Activated CD4-positive, alpha-beta T cell treated with anti-CD3 and anti-CD28 coated beads, Interleukin-2, amount 10 ng/mL, durations not matched to agents 24 days and 14 days (primary cell): ENCODE measurements at places on chromosomes 11 and 22.
A peak's percentile ranks its signal among the peaks of the same experiment; 100 is the strongest.

- DNase-seq = no peak
Measured at GRCh38 chr11:74989260-74989638, 516 bp downstream of the NEU3 start.

- no peak for DNase-seq
Measured at GRCh38 chr22:42805016-42805997, 51.8 kb downstream of the ARFGAP3 start.

DNA sequence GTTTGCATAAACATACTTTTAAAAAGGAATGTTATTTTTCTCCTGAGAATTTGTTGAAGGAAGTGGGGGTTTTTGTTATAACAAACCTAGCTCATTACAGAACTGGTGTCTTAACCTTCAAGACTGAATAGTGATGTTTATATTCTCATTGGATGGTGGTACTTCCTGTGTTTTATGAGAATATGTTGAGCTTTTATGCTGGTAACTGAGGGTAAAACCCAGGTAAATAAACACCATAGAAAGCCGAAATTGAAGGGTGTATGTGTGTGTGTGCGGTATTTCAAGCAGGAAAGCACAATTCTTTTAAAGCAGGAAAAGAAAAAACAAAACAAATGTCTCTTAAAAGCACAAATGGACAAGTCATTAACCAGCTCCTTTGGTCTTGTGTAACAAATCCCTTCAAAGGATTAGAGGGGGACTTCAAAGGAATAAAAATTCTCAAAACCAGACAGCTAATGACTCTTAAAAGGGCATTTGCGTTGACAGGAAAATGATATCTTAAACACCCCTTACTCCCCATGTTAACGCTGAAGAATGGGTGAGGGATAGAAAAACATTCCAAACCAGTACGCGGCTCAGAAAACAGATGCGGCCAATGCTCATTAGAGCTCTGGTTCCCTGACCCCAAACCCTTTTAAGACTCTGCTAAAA is 23.8 kb downstream of the LMO2 start:
- no peak for DNase-seq

DNA sequence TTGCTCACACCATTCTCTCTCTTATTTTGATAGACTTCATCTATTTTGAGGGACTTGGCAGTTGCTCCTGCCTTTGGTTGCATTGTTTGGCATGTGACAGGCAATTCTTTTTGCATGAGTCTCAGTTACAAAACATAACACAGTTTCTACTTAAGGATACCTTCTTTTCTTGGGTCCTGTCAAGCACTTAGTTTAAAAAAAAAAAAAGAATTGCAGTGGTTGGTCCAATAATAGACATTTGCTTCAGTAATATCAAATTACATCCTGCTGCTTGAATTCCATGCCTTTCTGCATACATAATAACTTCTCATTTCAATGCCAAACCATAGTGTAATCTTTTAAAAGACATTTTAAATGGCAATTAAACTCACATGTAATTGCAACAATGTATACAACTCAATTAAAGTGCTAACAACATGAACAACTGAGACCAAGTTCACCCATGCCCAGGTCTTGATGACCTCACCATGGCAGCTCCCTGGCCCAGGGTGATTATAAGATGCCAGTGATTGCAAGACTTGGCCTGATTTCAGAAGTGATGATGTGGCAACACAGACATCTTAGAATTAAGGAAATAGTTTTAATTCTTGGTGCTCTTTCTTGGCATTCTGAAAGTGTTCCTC is 32.2 kb upstream of the PLET1 start:
- no peak for DNase-seq

DNA sequence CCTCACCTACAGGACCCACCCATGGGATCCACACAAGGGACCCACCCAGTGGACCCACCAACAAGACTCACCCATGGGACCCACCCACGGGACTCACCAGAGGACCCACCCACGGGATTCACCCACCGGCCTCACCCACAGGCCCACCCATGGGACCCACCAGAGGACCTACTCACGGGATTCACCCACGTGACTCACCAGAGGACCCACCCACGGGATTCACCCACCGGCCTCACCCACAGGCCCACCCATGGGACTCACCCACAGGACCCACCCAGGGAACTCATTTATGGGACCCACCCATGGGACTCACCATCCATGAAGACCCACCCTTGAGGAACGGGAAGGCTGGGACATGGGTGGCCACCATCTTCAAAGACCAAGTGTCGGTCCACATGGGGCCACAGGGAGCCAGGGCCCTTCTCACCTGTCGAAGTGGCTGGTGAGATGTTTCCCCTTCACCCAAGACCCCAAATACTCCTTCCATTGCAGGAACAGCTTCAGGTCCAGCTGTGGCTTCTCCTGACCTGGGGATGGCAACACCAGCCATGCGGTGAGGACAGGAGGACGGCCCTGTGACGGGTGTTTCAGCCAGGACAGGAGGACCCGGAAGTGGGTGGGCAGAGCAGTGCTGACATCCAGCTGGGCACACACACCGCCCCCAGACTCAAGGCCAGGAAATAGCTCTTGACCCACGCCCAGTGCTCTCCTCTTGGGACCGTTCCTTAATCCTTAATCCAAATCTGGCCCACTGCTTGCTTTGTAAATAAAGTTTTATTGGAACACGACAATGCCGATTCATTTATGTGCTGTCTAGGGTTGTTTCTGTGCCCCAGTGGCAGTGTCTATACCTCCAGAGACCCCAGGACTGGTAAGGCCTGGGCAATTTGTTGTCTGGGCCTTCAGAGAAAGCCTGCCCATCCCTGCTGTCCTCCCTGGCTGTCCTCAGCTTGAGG is 1005.1 kb downstream of the BRD1 start:
- DNase-seq = no peak

- peak; percentile 77 for DNase-seq
Measured at GRCh38 chr22:37633089-37633624, 6.3 kb upstream of the SH3BP1 start.

DNA sequence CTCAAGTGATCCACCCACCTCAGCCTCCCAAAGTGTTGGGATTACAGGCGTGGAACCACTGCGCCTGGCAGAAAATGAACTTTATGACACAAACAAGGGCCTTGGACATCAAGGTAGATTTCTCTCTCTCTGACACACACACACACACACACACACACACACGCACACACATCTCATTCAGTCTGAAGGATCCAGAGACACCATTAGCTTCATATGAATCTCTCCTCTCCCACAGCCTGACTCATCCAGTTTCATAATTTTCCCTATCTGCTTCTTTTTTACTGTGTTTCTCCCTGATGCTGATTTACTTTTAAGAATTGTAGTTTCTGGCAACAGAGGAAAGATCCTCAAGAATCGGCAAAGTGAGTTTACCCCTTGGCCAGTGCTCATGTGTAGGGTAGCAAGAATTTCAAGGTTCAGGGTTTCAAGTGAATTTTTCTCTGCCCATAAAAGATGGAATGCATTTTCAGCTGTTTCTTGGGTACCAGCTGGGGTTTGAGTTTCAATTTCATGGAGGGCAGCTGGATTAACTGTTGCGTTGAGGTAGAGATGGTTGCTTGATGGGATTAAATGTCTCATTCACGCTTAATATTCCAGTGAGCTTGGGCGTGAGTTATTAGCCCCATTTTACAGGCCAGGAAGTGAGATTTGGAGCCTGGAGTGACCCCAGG is 3.5 kb downstream of the MYO18B start:
- no peak for DNase-seq

GRCh38 chr22:42056757-42057511 is 13.7 kb downstream of the NAGA start:
- DNase-seq = no peak

DNA sequence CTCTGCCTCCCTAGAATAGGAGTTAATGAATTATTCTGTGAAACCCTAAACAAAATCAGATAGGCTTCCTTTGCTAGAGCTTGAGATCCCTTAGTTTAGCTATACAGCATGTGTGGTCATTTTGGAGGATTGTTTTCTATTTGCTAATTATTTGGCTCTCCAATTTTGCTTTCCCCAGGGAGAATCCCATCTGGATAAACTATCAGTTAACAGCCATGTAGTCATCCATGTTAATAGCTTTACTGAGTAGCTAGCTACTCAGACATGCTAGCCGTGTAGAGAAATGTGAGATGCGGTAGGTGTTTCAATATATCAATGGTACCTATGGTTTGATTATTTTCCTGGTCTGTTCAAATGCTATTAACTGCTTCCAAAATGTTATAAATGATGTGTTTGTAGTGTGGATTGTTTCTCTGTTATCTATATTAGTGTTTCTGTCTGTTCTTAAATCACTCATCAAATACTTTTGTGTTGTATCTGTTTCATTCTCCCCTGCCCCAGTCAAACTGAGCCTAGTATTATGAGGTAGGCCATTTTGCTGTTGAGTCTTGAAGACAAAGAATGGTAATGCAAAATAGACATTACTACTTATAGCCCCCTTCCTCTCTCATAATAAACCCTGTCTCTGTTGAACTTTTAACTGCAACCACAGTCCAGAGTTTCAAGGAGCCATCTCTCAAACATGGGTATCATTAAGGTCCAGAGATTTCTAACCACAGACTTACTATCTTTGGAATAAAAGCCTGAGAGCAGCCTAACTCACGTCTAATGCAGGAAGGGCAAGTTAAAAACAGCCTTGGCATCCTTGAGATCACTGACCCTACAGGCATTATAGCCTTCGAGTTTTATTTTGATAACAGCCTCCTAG is 56.1 kb upstream of the GRAMD1B start:
- no peak for DNase-seq

DNA sequence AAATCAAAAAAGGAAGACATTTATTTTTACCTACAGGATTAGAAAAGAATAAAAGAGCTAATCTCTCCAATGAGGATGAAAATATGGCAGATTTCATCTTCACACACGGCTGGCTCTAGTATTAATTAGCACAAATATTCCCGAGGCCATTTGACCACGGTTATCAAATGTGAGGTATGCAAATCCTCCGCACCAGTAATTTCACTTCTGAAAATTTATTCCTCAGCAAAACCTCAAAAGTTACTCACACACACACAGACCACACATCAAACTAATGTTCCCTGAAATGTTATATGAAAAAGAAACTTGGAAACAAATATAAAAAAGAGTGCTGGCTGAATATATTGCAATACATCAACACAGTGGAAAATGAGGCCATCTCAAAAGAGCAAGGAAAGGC is 32.8 kb downstream of the CELSR1 start:
- DNase-seq = no peak

- no peak for DNase-seq
Measured at GRCh38 chr11:134665188-134665535, 253.1 kb upstream of the B3GAT1 start.

DNA sequence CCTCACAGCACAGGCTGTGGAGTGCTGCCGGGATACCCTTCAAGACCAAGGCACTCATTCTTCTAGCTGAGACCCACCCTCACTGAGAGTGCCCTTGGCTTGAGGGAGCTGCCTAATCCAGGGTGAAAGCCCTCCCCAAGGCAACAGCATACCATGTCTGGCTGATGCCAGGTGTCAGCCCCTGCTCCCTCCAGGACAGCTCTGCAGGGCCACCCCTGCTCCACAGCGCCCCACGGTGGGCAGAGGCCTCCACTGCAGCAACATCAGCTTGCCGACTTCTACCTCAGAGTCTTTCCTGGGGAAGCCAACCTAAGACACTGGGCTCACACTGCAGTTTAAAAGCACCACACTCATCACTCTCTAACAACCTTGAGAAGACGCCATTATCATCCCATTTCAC is 29.0 kb downstream of the TTLL1 start:
- peak; percentile 83 for DNase-seq

DNA sequence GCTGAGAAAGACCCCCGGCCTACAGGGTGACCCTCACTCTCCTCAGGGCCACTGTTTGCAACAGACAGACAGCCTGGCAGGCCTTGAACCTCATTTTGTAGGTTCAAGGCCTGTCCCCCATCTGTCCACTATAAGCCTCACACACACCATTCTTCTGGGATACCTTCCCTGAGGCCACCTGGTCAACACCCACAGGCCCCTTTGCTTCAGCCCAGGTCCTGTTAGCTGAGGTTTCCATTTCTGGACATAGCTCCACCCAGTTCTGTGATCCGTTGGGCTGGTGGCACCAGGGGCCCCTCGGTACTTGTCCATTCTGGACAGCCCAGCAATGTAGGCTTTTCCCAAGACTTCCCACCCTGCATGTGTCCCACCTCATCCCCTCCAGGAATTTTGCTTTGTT is 3.1 kb downstream of the MIF start:
- no peak for DNase-seq

GRCh38 chr22:43743131-43743530 is 69.0 kb downstream of the EFCAB6 start:
- DNase-seq = no peak

DNA sequence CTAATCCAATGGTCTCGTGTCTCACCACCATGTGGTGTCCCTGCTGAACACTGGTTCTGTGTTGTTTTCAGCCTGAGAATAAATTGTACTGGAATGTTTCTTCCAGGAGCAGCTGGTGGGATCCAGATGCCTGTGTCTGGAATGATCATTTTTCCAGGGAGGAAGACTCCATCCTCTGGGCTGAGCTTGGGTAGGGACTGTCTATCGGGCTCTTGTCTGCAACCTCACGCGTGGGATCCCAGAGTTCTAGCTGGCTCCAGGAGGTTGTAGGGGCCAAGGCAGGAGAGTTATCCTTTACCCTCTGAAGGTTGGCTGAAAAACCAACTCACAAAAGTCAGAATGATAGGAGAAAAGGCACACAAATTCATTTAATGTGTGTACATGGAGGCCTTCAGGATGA is 144.1 kb upstream of the B3GAT1 start:
- no peak for DNase-seq

- no peak for DNase-seq
Measured at GRCh38 chr22:32487461-32487860, 12.8 kb downstream of the FBXO7 start.

DNA sequence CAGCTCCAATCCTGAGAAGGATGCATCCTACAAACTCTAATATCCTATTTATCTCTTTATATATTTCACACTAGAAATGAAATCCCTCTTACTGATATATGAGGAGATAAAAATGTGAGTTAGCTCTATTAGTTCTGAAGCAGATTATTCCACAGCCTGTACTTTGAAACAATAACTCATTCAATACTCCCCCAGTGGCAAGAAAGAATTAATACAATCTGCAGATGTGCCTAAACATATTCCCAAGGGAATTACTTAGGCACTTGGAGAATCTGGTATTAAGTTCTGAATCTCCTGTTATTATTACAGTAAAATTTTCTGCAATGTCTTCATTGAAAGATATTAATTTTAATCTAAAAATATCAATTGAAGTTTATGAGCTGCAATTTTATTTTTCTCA is 59.4 kb downstream of the DDI1 start:
- DNase-seq = no peak

GRCh38 chr22:37310075-37310606 is 27.8 kb downstream of the CYTH4 start:
- no peak for DNase-seq
